ENCODE measurements at places on chromosomes 6 and 20.

DNA sequence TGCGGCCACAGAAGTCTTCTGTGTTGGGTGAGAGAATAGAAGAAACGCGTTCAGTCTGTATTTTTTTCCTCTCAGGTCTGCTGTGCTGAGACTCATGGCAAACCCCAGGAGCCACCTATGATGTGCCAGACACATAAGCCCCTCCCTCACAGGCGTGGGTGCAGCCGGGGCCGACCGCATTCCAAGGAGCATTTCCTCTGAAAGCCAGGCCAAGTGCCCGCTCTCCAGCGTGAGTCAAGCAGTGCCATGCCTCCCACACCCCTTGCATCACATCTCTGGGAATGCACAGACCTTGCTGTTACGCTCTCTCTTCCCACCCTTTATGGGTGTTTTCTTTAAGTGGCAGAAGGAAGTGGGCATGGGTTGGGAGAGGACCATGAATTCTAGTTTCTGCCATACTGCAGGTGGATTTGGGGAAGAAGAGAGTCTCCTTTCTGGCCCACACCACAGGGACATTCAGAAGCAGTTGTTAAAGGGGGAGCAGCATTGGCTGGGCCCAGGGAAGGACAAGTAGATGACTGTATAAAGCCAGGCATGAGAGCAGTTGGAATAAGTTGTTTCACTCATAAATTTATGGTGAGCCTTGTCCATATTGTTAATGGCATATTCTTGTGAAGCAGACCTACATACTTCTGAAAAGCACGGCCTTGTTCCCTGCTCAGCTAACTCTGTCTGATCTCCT, 37.1 kb upstream of the TFAP2A start:
- no peak for DNase-seq

DNA sequence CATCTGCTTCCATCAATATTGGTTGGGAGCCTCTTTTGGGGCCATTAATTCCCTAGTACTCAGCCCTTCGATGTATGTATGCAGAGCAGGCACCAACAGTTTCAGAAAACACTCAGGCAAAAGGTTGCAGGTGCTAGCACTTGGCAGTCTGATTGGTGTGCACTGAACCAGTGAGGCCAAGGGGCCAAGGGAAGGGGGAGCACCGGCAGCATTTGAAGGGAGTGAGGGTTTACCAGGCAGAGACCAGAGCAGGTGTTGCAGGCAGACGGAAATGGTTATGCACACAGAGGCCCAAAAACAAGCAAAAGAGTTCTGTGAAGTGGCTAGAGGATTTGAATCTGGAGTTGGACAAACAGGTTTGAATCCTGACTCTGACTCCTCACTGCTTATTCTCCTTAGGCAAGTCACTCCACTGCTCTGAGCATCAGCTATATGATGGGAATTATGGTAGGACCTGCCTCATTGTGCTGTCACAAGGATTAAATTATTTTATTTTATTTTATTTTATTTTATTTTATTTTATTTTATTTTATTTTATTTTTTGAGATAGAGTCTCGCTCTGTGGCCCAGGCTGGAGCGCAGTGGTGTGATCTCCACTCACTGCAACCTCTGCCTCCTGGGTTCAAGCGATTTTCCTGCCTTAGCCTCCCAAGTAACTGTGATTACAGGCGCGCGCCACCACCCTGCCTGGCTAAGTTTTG, 58.1 kb upstream of the SHLD1 start:
- DNase-seq = no peak

- no peak for DNase-seq
Observed at GRCh38 chr6:43178150-43178549, 3.8 kb upstream of the CUL9 start.

GRCh38 chr6:157298216-157298724, 25.0 kb downstream of the TMEM242 start:
- DNase-seq = no peak
